ENCODE measurements at places on chromosomes 11 and 22.

DNA sequence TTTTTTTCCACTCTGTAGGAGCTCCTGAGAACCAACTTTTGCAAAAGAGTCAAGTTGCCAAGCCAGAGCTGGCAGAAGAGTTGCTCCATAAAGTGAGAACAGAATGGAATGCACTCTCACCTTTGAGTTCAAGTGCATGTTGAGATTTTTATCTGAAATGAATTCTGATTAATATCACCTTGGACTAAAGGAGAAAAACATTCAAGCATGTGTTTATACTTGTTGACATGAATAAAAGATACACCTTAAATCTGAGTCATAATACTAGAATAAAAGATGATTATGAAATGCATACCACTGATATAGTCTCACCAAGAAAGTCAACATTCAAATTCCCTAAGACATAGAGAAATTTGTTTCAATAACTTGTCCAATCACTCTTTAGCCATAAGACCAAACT lies 37.8 kb downstream of the ARL14EP start:
- H3K27me3 ChIP-seq, result no peaks in the 10 kb centered on the region
- no peak overlapping the region for H3K4me3 ChIP-seq
- no peaks in the 10 kb centered on the region for H3K36me3 ChIP-seq
- no peak for DNase-seq
- no peaks in the 10 kb centered on the region for H3K4me1 ChIP-seq

- no peak overlapping the region for H3K4me3 ChIP-seq
- H3K4me1 ChIP-seq, result no peaks in the 10 kb centered on the region
- no peak for DNase-seq
- H3K36me3 ChIP-seq, result no peaks in the 10 kb centered on the region
- no peaks in the 10 kb centered on the region for H3K27me3 ChIP-seq
Measured at GRCh38 chr11:33942954-33943353, 51.1 kb upstream of the LMO2 start.

- no peaks in the 10 kb centered on the region for H3K36me3 ChIP-seq
- H3K27ac ChIP-seq, result no peak overlapping the region
- no peak for DNase-seq
Measured at GRCh38 chr11:69801513-69802335, 17.5 kb downstream of the FGF3 start.

GRCh38 chr11:77789061-77789730 lies 31.3 kb downstream of the RSF1 start:
- peaks cover 19% of the 10 kb centered on the region for H3K4me1 ChIP-seq
- no peak overlapping the region for H3K27ac ChIP-seq
- DNase-seq, result no peak
- no peak overlapping the region for H3K4me3 ChIP-seq
- no peaks in the 10 kb centered on the region for H3K27me3 ChIP-seq

- no peaks in the 10 kb centered on the region for H3K27me3 ChIP-seq
- no peak overlapping the region for H3K4me3 ChIP-seq
- no peaks in the 10 kb centered on the region for H3K4me1 ChIP-seq
- DNase-seq, result peak; percentile 27
- H3K27ac ChIP-seq, result no peak overlapping the region
- H3K36me3 ChIP-seq, result peaks cover 74% of the 10 kb centered on the region
Measured at GRCh38 chr22:29821291-29822016, 16.6 kb downstream of the ASCC2 start.

GRCh38 chr11:134516529-134516928 lies 104.5 kb upstream of the B3GAT1 start:
- DNase-seq, result peak; percentile 3
- no peaks in the 10 kb centered on the region for H3K36me3 ChIP-seq
- no peaks in the 10 kb centered on the region for H3K27me3 ChIP-seq

DNA sequence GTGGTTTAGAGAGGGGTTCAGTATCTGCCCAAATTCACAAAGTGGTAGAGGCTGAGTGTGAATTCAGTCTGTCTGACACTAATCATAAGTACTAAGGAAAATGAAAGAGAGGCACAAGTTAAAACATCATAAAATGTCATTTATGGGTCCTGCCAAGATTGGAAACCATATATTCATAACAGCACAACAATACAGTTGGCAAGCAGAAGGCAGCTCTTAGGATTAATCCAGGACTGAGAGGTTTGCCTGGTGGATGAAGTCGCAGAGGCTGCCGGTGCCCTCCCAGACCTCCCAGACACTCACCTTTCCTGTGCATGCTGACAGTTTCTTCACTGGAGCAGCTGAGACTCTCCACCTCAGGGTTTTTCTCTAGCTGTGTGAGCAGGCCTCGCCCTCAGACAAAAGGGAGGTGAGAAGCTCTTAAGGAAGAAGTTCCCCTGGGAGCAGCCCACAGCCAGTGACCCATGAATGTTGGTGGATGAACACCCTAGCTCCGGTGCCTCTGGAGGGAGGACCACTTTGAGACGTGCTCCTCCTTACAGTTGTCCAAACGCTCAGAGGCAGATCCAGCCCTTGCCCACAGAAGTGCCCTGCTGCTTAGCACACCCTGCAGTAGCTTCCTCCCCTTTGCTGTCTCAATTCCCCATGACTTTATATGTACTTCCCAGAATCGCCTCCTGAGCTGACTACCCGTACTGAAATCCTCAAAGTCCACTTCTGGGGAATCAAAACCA lies 43.7 kb downstream of the MAML2 start:
- H3K4me1 ChIP-seq, result peaks cover 5% of the 10 kb centered on the region
- DNase-seq, result no peak
- no peak overlapping the region for H3K27ac ChIP-seq
- H3K27me3 ChIP-seq, result no peaks in the 10 kb centered on the region
- no peaks in the 10 kb centered on the region for H3K36me3 ChIP-seq

- no peak overlapping the region for H3K27ac ChIP-seq
- H3K4me3 ChIP-seq, result no peak overlapping the region
- peaks cover 5% of the 10 kb centered on the region for H3K27me3 ChIP-seq
- no peaks in the 10 kb centered on the region for H3K36me3 ChIP-seq
- H3K4me1 ChIP-seq, result peaks cover 9% of the 10 kb centered on the region
Measured at GRCh38 chr11:108589136-108589535, 4.4 kb downstream of the EXPH5 start.
